ENCODE measurements at places on chromosomes 11 and 22.

DNA sequence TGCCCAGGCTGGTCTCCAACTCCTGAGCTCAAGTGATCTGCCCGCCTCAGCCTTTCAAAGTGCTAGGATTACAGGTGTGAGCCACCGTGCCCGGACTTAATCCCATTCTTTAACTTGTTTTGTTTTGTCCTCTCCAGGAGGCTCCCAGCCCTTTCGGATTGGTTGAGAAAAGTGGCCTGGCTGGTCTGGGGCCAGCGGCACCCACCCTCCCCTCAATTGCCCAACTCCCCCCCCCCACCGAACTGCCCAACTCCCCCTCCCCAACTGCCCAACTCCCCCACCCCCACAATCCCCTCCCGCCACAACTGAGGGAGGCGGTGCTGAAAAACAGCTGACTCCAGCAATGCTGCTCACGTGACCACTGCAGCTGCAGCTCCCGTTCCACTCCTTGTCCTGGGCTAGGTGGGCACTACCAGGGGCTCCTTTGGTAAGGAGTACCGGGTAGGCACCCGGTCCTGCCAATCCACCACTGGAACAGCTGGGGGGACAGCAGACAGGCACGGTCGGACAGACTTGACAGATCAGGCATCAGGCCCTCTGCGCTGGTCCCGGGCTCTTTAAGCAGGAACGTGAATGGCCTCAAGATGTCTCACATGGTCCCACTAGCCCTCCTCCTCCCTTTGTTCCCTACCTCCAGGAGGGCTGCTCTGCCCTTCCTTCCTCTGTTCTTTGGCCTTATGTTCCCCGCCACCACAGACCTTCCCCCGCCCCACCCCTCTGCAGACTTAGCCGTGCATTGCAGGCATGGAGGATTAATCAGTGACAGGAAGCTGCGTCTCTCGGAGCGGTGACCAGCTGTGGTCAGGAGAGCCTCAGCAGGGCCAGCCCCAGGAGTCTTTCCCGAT is at the start of gene TCN2:
TCN2 (plus strand) TSS at position 720 of the 845 bp plus-strand sequence. CDS start 158 bp downstream, outside the sequence.
- DNase-seq, result peak; percentile 71

- DNase-seq, result no peak
Measured at GRCh38 chr22:20760084-20760483, 13.8 kb upstream of the SERPIND1 start.

GRCh38 chr11:62897311-62897710 is 16.6 kb downstream of the SLC3A2 start:
- DNase-seq, result no peak

DNA sequence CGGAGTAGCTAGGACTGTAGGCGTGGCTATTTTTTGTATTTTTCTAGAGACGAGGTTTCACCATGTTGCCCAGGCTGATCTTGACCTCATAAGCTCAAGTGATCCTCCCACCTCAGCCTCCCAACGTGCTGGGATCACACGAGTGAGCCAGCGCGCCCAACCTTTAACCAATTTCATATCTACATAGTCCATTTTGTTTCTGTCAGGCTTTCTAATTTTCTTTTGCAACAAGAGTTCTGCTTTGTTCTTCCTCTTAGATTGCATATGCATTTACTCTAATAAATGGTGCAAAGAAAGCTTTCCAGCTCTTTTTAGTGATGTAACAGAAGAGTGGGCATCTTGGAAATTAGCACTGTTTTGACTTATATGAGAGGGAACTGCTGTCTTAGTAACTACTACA is 13.3 kb downstream of the RTN3 start:
- DNase-seq, result peak; percentile 26

- DNase-seq, result peak; percentile 45
Measured at GRCh38 chr11:125429174-125429707, 66.8 kb downstream of the FEZ1 start.

All from HL-60 (cell line).